ENCODE measurements at places on chromosomes 13 and 19.

DNA sequence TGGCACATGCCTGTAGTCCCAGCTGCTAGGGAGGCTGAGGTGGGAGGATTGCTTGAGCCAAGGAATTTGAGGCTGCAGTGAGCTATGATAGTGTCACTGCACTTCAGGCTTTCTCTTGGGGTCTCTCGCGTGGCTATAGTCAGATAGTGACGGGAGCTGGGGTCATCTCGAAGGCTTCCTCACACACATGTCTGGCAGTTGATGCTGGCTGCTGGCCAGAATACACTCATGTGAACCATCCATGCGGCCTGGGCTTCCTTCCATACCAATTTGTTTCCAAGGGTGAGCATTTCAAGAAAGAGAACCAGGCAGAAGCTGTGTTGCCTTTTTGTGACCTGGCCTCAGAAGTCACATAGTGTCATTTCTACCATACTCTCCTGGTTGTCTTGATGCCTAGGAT, 26.4 kb downstream of the LEUTX start:
- no peak for DNase-seq

DNA sequence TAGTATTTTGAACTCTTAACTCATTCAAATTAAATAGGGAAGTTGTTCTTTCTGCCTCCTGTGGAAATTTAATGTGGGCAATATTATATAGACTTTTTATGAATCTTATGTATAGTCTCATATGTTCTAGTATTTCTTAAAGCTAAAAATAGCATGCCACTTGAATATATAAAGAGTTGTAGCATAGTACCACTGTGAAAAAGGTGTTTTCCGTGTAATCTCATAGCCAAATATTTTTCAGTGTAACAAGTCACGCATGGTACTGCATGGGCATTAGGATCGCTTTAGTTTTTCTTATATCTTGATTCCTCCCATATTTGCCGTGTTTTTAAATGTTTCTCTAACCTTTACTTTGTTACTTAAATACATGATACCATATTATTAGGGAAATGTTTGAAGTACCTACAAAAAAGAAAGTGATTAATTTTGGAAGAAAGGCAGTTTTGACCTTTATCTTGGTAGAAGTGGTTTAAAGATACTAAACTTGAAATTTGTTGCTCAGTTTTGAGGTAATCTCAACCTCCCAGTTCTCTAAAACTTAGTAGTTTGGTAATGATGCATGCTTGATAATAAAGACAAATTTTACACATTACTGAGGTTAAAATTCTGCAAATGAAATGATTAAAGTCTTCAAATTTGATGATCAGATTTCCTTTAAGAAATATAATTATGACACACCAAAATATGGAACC, 81.2 kb downstream of the PAN3 start:
- DNase-seq, result no peak

DNA sequence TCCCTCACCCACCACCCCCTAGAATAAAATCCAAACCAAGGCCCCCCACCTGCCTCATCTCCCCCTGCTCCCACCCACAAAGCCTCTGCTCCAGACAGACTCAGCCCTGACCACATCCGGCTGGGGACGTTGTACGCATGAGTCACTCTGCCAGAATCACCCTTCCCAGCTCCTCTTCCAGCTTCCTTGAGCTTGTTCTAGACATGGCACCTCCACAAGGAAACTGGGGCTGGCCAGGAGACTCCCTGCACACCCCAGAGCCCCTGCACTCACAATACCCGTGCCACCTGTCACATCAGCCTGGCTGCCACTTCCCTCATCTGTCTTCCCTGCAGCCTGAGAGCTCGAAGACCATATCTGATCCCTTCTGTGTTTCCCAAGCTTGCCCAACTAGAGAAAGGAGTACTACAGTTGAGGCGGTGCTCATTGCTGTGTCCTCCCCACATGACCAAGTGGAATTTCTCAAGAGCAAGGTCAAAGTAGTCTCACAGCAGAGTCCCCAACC, 9.7 kb downstream of the DEDD2 start:
- no peak for DNase-seq

- no peak for DNase-seq
Measured at GRCh38 chr19:7522923-7523667, 671 bp downstream of the MCOLN1 start.

GRCh38 chr13:25046985-25047511, 48.9 kb upstream of the PABPC3 start:
- no peak for DNase-seq

Data from CMK (cell line).